ENCODE measurements at places on chromosomes 7 and 10.

GRCh38 chr7:79723833-79724618, 270.6 kb upstream of the MAGI2 start:
- no peak for DNase-seq

DNA sequence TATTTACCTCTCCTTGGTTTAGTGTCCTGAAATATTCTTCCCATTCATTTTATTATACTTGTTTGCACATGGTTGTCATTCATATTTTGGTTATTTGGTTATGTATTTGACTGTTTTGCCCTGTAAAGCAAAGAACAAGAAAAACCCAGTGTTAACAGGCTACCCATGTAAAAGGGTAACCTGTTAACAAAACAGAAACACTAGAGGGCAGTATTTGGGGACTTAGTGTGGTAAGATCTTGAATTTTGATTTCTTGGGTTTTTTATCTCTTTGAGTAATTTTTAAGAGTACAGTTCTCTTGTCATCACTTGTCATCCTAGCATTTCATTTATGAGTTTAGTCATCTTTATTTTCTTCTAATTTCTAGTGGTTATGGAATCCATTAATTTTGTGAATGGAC, 51.3 kb downstream of the POLL start:
- no peak for DNase-seq

- no peak for DNase-seq
These were observed 82.2 kb downstream of the PARD3 start for GRCh38 chr10:34732926-34733325.

DNA sequence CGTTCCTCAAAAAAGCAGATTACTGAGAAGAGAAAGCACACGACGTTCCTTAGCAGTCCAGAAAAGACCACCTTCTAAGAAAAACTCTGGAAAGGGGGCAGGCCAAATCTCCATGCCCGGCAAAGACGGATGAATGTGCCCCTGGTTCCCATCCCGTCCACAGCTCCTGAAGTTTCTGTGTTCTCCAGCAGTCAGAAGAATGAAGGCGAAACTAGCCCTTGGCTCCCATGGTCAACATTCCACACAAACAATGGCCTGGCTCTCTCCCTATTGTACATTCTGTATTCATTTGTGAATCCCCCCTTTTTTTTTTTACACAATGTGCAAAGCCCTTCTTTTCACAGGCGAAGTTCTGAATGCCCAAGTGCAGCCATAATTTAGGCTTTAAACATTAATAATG, 5.3 kb downstream of the CTBP2 start:
- DNase-seq = no peak

DNA sequence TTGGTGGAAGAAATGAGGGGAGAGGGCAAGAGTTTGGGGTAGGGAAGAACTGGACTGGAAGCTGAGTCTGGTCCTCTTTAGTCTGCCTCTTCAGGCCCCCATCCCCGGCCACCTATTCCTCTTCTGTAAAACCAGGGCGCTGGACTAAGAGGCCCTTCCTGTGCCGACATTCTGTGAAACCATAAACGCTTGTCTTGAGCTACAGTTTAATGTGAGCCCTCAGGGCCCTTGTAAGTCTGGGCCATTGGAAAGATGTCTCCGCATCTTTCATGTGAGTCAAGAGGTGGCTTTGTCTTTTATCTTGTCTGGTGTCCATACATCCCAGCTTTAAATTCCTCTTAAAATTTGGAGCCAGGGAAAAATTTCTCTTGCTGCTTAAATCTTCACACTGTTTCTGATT, 90.6 kb downstream of the PLCE1 start:
- DNase-seq = no peak

GRCh38 chr7:84144935-84145334, 49.7 kb downstream of the SEMA3A start:
- DNase-seq = no peak

GRCh38 chr7:27608776-27609495, 53.7 kb downstream of the HIBADH start:
- no peak for DNase-seq

DNA sequence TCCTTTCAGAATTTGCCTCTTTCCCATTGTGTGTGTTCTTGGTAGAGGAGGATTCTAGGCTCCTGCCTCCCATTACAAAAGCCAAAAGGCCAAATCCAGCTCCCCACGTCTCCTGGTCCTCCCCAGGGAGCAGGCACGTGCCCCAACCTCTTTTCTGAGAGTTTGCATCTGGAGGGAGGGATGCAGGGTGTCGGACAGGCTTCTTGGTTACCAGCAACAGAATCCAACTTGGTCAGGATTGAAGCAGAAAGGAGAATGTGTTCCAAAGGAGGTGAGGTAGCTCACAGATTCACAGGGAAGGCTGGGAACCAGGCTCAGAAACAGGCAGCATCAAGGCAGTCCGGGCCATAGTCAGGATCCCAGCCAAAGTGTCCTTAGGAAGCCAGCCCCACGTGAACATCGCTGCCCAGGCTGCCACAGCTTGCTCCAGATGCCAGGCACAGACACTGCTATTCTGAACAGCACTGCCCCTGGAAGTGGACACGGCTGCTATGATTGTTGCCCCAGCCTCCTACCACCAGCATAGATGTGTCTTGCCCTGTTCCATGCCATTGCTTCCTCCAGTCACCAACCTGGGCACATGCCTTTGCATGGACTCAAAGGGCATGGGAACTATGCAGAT, 264.2 kb upstream of the ZMIZ1 start:
- no peak for DNase-seq

DNA sequence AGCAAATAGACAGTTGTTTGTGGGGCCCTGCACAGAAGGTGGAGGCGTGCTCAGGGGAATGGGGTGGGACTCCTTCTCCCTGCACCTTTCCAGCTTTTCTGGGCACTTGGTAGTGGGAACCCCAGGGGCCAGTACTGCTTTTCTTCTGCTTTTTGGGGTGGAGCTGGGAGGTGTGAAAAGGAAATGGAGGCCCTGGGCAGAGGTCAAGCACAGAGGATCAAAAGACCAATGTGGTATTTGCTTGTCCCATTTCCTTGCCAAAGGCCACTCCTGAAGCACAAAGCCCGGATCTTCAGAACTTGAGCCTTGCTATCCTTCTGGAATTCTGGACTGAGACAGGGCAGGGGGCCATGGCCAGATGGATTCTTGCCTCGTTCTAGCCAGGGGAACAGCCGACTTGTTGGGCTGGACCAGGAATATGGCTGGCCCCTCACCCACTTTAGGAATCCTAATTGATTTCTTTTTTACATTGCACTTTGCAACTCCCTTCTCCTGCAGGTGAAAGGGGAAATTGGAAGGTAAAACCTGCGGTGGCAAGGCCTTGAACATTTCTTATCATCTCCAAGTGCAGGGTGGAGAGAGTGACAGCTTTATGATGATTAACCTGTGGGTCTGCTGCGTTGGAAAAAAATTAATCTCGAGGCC, 26.5 kb downstream of the ADRA2A start:
- no peak for DNase-seq

DNA sequence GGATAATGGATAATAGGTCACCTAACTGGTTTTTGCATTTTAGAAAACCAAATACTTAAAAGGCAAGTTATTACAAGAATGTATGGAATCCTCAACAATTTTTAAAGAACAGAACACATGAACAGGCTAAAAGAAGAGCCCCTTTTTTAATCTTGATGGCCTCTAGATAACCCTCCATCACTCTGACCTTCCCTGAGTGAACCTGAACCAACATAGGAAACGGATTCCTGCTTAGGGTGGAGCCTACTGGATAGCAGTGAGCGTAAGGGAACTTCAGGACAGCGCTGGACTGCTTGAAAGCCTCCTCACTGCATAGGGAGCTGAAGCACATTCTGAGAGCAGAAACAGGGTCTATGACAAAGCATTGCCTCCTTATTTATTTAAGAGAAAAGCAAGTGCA, 20.5 kb downstream of the TRPV5 start:
- no peak for DNase-seq

- DNase-seq = no peak
These were observed 25.7 kb upstream of the LMBR1 start for GRCh38 chr7:156918635-156919034.

DNA sequence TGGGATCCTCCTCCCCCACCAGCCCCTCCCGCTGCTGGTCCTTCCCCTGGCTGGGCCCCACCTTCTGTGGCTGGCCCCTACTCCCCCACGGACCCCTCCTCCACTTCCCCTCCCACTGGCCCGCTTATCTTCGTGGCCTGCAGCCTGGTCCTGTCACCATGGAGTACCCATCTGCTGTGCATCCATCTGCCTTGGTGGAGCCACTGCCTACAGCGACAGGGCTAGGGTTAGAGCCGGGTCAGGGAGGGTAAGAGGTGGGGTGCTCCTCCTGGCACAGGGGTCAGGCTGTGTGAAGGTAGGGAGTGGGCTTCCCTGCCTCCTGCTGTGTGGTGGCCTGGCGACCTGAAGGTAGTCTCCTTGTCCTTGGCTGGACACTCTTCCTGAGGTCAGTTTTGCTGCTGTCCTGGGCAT, 5.2 kb downstream of the ADCY1 start:
- no peak for DNase-seq

DNA sequence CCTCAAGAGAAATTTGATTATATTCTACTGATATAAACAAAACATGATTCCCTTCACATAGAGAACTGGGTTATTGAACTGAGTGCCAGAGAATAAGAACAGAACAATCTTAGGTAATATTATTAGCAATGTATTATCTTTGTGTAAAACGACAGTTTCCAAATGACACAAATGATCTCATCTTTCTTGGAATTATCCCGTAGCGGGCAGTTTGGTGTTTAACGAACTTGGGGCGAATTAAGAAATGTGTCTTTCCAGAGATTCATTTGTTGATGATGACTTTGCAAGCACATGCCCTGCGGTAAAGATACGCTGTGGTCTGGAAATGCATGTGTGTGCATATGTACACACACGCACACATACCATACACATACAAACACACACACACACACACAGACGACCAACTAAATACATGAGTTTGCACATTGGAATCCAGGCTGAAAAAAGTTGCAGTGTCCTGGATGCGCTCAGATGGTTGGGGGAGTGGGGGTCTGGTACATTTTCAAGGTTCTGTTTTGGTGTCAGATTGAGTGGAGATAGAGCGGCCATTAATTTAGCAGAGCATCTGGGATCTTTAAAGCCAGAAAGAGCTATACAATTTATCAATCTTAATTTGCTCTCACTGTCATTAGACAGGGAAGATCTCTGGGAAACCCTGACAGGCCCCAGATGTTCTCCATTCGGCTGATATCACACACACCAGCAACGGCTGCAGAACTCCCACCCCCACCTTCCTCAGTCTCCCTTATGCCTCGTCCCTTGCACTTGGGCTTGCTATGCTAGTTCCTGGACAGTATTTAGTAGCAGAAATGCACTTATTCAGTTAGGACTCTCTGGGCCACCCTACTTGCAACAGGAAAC, 112.4 kb upstream of the FAM171A1 start:
- no peak for DNase-seq

DNA sequence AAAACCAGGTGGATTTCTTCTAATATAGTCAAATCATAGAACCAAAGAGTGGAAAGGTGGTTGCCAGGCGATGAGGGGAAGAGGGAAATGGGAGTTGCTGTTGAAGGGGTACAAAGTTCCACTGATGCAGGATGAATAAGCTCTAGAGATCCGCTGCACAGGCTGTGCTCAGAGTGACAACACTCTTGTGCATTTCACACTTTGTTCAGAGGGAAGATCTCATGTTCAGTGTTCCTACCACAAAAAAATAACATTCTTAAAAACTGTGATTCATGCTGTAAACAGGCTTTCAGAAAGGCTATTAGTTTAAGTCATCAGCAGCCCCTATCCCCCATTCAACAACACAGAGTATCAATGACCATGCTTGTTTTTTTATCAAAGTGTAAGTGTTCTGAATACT, 213.8 kb downstream of the COBL start:
- DNase-seq = no peak

GRCh38 chr10:50324046-50324445, 72.7 kb upstream of the ASAH2 start:
- no peak for DNase-seq

GRCh38 chr10:92298487-92298886, 7.5 kb downstream of the MARCHF5 start:
- no peak for DNase-seq

DNA sequence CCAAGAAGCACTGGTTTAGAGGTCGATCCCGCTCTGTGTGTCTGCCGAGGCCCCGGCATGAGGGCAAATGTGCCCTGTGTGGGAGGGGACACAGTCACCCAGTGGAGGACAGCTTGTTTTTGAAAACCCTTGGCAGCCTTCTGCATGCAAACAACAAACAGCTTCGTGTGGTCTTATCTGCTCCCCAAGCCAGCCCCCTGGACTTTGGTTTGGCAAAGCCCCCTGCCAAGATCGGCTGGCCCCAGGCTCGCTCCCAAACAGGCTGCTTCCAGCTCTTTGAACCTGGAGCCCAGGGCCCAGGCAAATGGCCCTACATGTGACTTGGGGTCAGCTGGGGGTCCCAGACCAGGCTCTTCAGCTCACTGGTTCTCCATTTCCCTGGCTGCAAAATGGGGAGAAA, 2.9 kb downstream of the ELN start:
- no peak for DNase-seq

GRCh38 chr7:123401295-123401694, 133.1 kb downstream of the IQUB start:
- DNase-seq = no peak

DNA sequence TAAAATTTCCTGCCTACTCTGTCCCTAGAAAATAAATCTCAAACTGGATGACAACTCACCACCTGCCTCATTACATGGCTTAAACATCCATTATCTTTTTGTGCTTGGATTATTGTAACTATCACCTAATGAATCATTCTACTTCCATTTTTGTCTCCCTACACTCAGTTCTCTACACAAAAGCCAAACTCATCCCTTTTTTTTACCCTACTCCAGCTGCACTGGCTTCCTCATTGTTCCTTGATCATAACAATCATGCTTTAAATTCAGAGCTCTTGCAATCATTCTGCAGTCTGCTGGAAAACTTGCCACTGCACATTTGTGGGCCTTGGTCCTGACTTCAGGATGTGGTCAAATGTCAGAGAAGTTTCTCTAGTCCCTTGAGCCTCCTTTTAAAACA, 280.0 kb downstream of the DGKB start:
- DNase-seq = no peak

DNA sequence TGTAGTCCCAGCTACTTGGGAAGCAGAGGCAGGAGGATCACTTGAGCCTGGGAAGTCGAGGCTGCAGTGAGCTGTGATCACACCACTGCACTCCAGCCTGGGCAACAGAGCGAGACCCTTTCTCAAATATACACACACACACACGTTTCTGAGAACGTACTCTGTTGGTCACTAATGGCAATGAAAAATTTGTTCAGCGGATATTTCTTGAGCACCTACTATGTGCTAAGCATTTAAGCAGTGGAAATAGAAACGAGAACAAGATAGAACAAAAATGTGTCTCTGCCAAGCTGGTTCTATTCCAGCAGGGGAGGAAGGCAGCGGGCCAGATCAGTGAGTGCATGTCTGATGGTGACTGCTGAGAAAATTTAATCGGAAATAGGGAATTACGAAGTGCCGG, 8.7 kb downstream of the ARPC1B start:
- no peak for DNase-seq

Data from mesothelial cell of epicardium (in vitro differentiated cells).